Activated CD4-positive, alpha-beta T cell treated with anti-CD3 and anti-CD28 coated beads, Interleukin-10, Interleukin-2, amounts not matched to agents 100 ng/mL and 50 ng/mL, durations not matched to agents 16 hours and 8 hours (primary cell): ENCODE measurements at places on chromosomes 2 and 18.

DNA sequence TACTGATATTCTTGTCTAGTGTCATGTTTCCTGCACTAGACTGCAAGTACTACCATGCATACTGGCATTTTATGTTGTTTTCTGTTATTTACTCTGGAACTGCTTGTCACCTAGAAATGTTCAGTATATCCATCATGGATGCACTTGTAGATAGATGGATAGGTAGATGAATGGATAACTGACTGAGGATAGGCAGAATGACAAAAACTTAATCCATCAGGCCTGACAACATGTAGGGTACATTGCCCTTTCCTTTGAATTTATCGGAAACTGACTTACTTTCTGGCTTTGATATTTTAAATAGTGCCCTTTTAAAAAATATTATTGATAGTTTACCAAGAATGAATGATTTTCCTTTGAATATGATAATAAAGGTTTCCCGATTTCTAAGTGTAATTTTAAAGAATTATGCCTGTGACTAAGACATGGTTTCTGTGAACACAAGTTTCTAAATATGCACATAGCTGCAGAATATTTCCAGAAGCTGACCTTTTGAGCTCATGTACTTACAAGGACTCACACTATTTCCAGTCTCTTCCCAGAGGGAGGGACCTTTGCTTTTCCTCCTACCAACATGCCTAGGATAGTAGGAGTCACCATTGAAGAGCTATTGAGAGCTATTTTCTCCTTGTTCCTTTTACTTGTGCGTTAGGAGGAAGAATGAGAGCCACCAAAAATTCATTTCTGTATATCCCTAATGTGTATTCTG lies 81.3 kb downstream of the ANKRD12 start:
- DNase-seq: no peak

GRCh38 chr2:155412598-155412997 lies 714.1 kb downstream of the KCNJ3 start:
- DNase-seq: no peak

DNA sequence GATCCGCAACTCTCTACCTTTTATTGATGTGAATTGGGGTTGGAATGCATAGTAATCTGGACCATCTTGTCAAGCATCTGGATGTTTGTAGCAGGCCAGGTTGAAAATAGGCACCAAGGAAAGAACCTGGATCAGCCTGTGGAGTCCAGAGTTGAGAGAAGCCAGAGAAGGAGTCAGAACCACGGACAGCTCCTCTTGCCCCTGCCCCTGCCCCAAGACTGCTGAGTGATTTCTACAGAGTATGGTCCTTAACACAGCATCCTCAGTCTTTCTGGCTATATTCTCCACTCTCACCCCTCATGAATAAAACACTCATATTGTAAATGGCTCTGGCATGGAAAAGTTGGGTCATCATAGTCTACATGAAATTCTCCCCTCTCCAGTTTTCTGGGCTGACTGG lies 154.6 kb downstream of the LOXHD1 start:
- no peak for DNase-seq

DNA sequence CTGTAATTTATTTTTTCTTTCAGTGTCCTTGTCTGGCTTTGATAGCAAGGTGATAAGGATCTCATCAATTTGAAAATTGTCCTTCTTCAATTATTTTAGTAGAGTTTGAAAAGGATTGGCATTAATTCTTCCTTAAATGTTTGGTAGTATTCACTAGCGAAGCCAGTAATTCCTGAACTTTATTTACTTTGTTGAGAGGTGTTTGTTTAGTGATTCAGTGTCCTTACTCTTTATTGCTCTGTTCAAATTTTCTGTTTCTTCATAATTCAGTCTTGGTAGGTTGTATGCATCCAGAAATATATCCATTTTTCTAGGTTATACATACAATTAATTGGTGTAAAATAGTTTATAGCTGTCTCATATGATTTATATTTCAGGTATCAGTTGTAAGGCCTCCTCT lies 676.7 kb upstream of the POU3F3 start:
- DNase-seq: no peak

DNA sequence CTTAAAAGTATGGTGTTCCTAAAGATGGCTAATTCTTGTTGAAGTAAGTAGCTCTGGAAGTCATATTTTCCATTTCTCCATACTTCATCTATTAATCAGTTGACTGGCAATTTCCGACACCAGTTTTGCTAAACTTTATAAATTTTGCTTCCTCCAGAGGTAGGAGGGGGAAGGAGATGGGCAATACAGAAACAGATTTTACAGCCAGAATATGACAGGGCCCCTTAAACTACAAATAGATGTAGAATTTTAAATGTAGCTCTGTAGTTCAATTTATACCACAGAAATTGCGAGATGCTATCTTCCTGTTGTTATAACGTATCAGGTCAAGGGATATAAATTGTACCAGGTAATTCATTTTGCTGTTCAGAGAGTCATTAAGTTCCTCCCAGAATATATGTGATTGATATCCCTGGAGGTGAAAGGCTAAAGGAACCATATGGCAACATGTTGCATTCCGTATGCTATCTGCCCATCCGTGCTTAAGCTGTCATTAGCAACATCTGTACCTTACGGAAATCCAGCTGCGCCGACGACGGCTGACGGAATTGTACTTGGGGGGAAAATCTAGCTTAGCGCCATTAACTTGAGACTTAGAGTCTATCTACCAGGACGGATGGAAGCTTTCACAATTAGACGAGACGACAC lies 8.4 kb upstream of the NR4A2 start:
- peak; percentile 57 for DNase-seq
